ENCODE measurements at places on chromosomes 6 and 20.

- peak; percentile 100 for DNase-seq
- H3K36me3 ChIP-seq = no peaks in the 10 kb centered on the region
- peaks cover 29% of the 10 kb centered on the region for H3K4me1 ChIP-seq
- H3K27me3 ChIP-seq = no peaks in the 10 kb centered on the region
Observed at GRCh38 chr20:61436667-61437279, 184.7 kb downstream of the CDH4 start.

DNA sequence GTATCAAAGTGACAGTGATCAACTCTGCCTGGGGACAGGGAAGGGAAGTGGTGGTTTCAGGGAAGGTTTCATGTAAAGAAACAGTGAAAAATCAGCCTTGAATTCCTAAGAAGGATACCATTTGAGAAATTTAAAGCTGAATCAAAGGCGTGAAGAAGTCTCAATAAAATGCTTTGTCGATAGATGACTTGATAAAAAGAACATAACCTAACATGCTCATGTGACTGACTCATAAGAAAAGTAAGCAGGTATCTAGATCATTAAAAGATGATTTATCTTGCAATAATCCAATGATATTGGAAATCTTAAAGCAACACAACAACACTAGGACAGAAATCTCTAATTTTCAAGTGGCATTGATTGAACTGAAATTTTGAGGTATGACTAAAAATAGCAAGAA is 14.3 kb downstream of the EDN1 start:
- H3K27me3 ChIP-seq = no peaks in the 10 kb centered on the region
- H3K36me3 ChIP-seq = no peaks in the 10 kb centered on the region
- H3K4me3 ChIP-seq = no peak overlapping the region
- H3K4me1 ChIP-seq = no peaks in the 10 kb centered on the region
- DNase-seq = no peak

DNA sequence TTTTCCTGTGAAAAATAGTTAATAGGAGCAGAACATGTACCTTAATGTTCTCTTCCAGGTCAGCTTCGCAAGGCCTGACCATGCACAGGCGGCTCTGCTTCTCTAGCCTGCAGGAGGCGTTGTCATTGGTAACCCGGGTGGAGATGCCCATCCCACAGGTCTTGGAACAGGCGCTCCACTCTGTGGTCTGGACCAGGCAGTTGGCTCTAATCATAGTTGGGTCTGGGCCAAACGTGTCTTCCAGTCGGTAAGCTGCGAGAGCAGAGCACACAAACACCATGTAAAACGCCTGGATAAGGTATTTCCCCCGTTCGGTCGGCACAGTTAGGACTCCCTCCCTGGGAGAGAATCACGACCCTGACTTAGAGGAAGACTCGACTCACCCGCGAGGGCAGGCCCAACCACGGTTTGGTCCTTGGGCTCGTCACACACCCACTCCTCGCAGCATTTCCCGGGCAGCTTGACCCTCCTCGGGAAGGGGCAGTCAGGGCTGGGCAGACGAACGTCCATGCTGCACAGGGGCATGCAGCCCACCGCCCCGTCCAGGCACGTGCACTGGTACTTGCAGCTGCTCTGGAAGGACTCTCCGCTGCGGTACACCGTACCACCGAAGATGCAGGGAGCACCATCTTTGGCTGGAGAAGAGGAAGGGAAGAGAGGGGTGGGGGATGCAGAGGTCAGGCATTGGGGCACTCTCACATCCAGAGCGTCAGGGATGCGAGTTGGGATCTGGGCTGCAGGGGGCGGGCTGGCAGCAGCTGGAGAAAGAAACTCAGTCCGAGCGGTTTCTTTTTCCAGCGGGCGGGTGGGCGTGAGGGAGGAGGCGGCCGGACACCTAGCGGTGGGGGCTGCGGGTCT is 1.0 kb downstream of the CCN2 start:
- H3K27ac ChIP-seq = peak overlapping the region; percentile 87
- peaks cover 3% of the 10 kb centered on the region for H3K36me3 ChIP-seq
- no peaks in the 10 kb centered on the region for H3K27me3 ChIP-seq
- peaks cover 11% of the 10 kb centered on the region for H3K4me1 ChIP-seq

DNA sequence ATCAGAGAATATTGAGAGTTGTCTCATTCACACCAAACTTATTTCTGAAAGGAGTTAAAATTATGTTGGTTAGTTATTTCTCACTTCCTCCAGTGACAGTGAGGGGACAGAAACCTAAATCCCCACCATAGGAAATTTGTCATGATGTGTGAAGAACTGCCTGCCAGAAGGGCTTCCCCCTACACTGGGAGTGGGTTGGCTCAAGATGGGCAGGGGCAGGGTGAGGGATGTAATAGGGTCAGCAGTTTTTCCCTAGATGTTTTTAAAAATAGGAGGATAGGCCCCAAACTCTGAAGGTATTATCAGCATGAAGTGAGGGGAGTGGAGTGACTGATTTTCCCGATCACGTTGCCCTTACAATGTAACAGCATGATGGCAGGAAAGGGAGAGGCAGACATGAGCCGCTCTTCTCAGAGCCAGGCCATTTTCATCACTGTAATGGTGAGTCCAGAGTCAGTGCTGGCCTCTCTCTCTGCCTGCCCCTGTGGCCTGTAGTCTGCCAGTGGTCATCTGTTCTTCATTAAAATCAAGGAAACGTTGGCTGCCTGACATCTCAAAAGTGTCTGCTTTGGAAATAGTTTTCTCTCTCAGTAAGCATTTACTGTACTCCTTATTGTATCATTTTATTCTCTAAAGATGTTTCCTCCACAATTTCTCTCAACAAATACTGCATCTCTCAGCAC is 59.8 kb upstream of the SYNJ2 start:
- no peaks in the 10 kb centered on the region for H3K4me1 ChIP-seq
- DNase-seq = no peak
- no peaks in the 10 kb centered on the region for H3K27me3 ChIP-seq
- H3K27ac ChIP-seq = no peak overlapping the region

DNA sequence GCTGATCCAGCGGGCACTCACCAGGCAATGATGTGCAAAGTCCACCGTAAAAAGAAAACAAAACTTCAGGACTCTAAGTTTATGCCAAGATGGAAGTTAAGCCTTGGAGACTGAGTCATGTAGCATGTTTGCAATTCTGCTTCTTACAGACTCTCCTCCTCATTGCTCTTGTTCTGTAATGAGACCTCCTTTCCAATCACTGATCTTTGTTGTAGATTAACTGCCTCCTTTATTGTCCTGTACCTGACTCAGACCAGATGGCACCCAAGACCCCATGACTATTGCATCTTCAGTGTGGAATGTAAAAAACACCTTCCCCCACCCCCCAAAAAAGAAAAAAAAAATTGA is 11.2 kb downstream of the NEU1 start:
- H3K36me3 ChIP-seq = no peaks in the 10 kb centered on the region
- no peak overlapping the region for H3K4me3 ChIP-seq
- H3K27ac ChIP-seq = no peak overlapping the region
- no peaks in the 10 kb centered on the region for H3K27me3 ChIP-seq
- DNase-seq = no peak

GRCh38 chr6:142746524-142746923 is 198.5 kb downstream of the HIVEP2 start:
- no peak overlapping the region for H3K27ac ChIP-seq
- H3K27me3 ChIP-seq = no peaks in the 10 kb centered on the region
- H3K36me3 ChIP-seq = no peaks in the 10 kb centered on the region
- no peak overlapping the region for H3K4me3 ChIP-seq
- peak; percentile 76 for DNase-seq

- DNase-seq = peak; percentile 60
- no peaks in the 10 kb centered on the region for H3K36me3 ChIP-seq
- H3K27ac ChIP-seq = no peak overlapping the region
- no peak overlapping the region for H3K4me3 ChIP-seq
Observed at GRCh38 chr6:152496731-152497130, 140.4 kb downstream of the SYNE1 start.

- no peaks in the 10 kb centered on the region for H3K27me3 ChIP-seq
- H3K36me3 ChIP-seq = no peaks in the 10 kb centered on the region
- H3K4me1 ChIP-seq = no peaks in the 10 kb centered on the region
- DNase-seq = no peak
Observed at GRCh38 chr6:52493669-52494068, 73.5 kb downstream of the EFHC1 start.

GRCh38 chr6:137102851-137103492 is 58.2 kb upstream of the IL20RA start:
- H3K27ac ChIP-seq = no peak overlapping the region
- H3K36me3 ChIP-seq = no peaks in the 10 kb centered on the region
- H3K4me3 ChIP-seq = no peak overlapping the region
- H3K27me3 ChIP-seq = no peaks in the 10 kb centered on the region
- DNase-seq = peak; percentile 25
- H3K4me1 ChIP-seq = no peaks in the 10 kb centered on the region

All from mesendoderm (in vitro differentiated cells).